ENCODE measurements at places on chromosomes 6 and 20.

DNA sequence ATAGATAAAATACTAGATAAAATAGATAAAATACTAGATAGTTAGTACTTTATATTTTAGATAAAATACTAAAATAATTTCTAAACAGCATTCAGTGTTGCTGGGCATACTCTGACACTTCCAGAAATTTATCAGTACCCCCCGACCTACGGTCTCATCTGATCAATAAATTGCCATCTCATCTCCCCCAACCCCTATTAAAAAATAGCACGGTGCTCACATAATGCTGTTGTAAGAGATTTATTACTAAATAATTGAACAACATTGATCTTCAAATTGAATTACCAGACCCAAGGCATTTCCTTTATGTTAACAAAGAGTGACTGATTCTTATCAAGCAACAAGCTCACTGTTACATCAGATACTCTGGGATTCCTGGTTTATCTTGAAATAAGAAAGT lies 300.9 kb downstream of the CBLN4 start:
- DNase-seq = no peak

GRCh38 chr6:28742668-28743270 lies 181.0 kb downstream of the TRIM27 start:
- peak; percentile 58 for DNase-seq

DNA sequence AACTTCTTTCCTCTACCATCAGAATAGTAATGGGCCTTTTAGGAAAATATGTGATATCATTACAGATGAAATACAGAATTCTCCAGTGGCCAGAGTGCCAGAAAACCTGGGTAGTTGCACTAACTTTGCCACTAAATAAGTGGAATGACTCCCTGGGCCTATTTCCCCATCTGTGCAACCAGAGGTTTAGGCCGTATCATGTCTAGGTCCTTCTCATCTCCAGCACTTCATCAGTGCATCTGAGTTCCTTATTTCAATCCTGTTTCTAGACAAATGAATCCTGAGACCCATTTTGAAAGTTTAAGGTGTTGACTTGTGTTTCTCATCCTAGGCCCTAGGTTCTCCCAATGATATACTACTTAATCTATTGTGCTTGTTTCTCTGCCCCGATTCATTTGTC lies 236.2 kb downstream of the CD83 start:
- DNase-seq = no peak

- no peak for DNase-seq
Observed at GRCh38 chr6:108157234-108157980, 8.4 kb upstream of the NR2E1 start.

DNA sequence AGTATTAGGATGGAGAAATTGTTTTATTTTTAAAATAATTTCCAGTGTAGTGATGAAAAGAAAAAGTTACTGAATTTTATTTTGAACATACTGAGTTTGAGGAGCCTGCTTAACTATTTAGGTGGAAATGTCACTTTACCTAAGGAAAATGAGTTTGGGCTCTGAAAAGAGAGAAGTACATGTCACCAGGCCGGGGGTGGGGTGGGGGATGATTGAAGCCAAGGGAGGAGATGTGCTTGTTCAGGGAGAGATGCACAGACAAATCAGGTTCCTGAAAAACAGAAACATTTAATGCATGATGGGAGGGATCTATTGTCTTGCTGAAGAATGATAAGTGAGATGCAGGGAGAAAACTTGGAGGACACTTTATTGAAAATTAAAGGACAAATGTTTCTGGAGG lies 71.3 kb downstream of the PLCB1 start:
- no peak for DNase-seq

GRCh38 chr20:35252037-35252461 lies 25.6 kb downstream of the MMP24 start:
- DNase-seq = no peak

DNA sequence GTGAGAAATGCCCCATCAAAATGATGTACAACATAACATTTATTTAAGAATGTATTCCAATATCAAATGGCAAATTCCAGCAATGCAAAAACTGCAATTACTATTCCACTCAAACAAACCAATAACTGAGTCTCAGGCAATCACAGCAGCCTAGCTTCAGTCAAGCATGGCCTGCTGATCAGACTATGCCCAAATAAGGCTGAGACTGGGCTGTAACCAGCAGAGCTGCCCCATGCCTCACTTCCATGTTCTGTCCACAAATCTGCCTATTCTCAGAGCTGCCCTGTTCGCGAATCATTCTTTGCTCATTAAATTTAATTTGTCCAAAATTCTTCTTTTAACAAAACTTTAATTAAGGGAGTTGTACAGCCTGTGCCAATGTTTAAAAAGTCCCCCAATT lies 155.4 kb downstream of the FNDC1 start:
- no peak for DNase-seq

- DNase-seq = no peak
Observed at GRCh38 chr6:7991536-7991935, 72.7 kb downstream of the BLOC1S5 start.

DNA sequence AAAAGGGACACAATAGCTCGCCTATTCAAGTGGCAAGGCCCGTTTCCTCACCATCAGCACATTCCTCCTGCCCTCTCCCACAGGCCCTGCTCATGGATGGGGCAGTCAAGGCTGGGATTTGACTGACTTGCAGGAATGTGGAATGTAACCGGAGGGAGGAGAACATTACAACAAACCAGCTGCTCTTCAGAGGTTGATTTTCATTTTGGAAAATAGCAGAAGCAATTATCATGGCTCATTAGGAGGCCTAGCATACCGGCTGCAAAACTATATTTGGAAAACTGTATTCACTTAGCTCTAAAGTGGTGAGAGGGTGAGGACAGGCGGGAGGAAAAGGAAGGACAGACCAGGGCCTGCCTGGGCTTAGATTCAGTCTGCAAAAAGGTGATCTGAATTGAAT lies 283.7 kb downstream of the CD83 start:
- DNase-seq = no peak

- no peak for DNase-seq
Observed at GRCh38 chr6:156585859-156586258, 191.3 kb upstream of the ARID1B start.

- peak; percentile 46 for DNase-seq
Observed at GRCh38 chr20:49505518-49505917, 23.1 kb upstream of the KCNB1 start.

DNA sequence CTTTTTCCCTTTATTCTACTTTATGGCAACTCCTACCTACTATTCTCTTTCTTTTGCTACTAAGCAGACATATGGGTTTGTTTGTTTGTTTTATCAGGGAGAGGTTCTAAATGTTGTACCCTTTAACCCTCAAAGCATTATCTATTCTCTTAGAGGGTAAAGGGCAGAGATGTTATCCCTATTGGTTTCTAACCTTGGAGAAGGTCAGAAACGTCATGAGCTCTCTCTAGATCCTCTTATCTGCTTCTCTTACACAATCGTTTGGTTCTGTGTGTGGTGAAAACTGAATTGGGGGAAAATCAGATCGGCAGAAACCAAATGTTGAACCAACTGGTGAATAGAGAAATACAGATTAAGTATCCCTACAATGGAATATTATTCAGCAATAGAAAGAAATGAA lies 6.4 kb upstream of the MPC1 start:
- DNase-seq = no peak

DNA sequence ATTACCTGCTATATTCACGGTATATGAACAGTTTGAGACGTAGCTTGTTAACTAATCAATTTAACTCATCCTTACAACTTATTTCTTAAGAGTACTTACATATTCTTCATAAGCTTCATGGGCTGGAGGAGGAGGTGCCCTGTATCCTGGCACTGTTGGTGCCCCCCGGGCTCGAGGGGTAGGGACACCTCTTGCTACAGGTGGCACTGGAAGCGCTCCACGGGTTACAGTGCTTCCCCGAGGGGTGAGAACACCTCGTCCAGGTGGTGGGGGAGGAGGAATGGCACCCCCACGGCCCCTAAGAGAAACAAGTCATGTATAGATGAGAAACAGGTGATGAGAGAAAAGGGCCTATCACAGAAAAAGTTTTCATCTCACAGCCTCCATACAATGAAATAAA lies 391.5 kb downstream of the KHDRBS2 start:
- no peak for DNase-seq

- DNase-seq = no peak
Observed at GRCh38 chr6:68726992-68727391, 91.9 kb downstream of the ADGRB3 start.

- DNase-seq = no peak
Observed at GRCh38 chr20:16684416-16684815, 45.4 kb upstream of the SNRPB2 start.

DNA sequence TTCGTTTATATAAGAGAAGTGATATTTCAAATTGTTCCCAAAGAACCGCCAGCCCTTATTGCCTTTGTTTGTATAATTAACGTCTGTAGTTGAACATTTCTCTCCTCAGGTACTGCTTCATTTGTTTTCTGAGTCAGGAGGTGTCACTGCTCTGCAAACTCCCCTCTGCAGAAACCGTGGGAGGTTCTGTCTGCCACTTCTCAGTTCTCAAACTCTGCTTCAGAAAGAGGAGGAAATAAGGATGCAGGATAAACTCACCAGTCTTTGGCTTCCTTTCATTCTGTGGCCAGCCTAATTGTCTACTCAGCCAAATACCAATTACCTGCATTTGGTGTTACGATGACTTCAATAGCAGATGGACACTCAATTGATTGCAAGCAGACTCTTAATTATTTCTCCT lies 149.8 kb downstream of the PAK5 start:
- no peak for DNase-seq

- DNase-seq = no peak
Observed at GRCh38 chr6:77072694-77073409, 390.4 kb downstream of the HTR1B start.

- no peak for DNase-seq
Observed at GRCh38 chr6:90298459-90299053, 1.9 kb upstream of the BACH2 start.

All from non-pigmented ciliary epithelial cell (primary cell).